ENCODE measurements at places on chromosomes 11 and 22. TPM values are rescaled to one million over a fixed set of nuclear protein-coding genes. Genes with fewer than 3 reads are reported as not detected.

The MS4A12 gene
- total RNA-seq: not detected

The OR51E2 gene
- total RNA-seq: not detected

The EHF gene
- total RNA-seq: 0.48 TPM

The H19 gene
- total RNA-seq: 16.3 TPM

The SAC3D1 gene
- total RNA-seq: 51.5 TPM

All from A549 treated with GW870086 at 1 μM for 4 hours (cell line).